Activated naive CD4-positive, alpha-beta T cell (primary cell): ENCODE measurements at places on chromosomes 5 and 9.

DNA sequence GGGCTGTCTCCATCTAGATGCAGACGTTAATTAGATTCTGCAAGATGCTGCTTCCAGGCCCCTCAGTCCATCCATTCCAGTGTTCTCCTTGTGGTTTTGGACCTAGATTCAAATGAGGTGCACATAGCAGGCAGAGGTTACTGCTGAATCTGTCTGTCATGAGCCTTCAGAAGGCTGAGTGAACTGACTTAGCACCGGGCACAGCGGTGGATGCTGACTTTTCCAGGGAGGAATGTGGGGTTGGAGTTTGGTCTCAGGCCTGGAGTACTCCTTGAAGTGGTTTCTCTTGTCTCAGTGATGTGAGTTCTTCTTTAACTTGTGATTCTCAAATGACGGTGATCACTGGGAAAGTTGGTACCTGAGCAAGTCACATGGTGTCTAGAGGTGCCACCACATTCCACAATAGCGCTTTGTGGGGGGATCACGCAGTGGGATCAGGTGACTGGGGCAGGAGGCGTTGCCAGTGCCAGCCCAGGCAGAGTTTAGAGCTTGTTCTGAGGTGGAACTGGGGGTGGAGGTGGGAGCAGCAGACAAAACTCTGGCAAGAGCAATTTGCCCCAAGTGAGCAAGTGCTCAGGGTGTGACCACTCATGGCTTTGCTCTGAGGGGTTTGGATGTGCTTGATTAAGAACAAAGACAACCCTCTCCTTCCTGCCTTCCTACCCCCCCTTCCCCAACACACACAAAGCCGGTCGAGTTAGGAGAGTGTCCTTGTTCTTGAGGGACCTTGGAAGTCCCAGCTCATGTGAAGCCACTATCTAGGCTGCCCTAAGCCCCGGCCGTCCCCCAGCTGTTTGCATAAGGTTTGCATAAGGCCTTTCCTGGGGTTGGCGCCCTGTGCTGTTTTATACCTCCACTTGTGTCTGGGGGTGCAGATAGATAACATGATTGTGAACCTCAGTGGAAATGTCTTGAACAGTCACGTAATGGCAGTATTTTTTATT is 25.1 kb downstream of the JADE2 start:
- no peak for DNase-seq

- DNase-seq: no peak
Measured at GRCh38 chr9:120348951-120349429, 231.0 kb downstream of the CDK5RAP2 start.

GRCh38 chr5:120096413-120096812 is 367.7 kb upstream of the PRR16 start:
- DNase-seq: no peak

GRCh38 chr9:98168941-98169488 is 23.4 kb downstream of the CORO2A start:
- DNase-seq: no peak

GRCh38 chr5:6766604-6767093 is 53.4 kb downstream of the TENT4A start:
- no peak for DNase-seq

- DNase-seq: no peak
Measured at GRCh38 chr5:95557841-95558240, 2.9 kb downstream of the ARSK start.

DNA sequence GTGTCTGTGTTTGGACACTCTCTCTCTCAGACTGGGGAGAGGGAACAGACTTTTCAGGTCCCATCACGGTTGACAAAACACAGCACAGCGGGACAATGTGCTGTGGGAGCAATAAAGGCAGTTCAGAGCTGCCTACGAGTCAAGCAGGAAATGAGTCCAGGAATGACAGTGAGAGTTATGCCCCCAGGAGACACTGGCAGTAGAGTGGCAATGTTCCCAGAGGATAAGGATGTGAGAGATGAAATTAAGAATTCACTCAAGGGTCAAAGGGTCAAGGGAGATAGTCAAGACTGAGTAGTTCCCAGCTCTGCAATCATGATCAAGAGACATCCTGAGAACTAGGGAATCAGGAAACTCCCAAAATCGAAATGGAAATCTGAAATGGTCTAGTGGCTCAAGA is 156.1 kb downstream of the LURAP1L start:
- no peak for DNase-seq

DNA sequence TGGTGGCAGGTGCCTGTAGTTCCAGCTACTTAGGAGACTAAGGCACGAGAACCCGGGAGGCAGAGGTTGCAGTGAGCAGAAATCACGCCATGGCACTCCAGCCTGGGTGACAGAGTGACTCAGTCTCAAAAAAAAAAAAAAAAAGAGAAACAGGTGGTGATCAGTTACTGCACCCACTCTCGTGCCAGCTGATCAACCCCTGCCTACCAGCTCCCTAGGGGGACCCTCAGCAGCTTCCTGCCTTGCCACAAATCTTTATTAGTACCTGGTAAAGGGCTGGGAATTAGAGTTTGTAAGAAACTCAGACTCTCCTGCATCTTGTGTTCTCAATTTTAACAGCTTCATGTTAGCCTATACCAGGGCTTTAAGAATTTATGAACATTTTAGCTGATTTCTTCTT is 914.9 kb downstream of the EFNA5 start:
- DNase-seq: no peak

GRCh38 chr9:4750023-4750673 is 9.1 kb upstream of the AK3 start:
- DNase-seq: no peak

DNA sequence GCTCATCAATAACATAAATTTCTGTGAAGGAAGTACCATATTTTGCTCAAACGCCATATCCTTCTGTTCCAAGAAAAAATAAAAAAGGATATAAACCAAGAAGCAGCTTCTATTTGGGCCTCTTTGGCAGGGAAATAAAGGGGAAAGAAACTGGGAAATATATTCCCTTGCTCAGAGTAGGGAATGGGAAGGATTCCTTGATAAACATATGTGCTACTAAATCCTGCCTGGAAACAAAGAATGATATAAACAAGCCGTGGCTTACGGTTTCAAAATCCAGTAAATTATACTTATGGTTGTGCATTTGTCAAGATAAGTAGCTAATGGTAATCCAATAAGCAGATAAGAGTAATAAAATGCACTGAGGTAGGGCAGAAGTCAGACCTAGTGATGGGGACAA is 481.6 kb downstream of the NTRK2 start:
- DNase-seq: no peak

DNA sequence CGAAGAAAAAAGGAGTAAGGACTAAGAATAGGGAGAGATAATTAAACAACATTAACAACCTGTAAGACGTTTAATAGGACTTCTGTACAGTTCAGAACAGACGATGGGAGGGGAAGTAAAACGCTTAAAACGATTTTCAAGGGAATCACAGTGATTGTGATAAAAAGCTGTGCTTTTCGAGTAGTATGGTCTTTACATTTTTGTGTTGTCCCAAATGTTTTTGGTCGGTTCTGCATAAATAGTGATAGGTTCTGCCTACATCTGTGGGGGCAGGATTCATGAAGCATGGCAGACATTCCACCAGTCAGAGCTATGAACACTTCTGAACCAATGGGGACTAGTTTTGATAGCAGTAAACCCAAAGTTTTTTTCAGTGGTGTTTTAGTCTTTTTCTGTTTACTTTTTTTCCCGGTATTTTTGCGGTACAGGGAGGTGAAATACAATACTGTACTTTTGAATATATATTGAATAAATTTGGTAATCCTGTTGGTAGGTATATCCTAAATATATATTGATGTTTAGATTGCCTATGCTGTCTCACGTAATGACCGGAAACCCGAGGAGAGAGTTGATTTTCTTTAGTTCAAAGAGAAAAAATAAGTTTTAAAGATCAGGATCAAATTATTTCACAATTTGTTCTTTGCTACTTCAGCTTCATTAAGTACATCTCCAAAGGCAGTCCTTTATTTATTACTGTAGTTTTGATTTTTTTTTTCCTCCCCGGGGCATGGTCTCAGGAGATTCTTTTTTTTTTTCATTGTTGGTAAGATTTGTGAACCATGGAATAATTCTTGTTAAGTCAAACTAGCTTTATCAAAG is 1.3 kb downstream of the ERBIN start:
- DNase-seq: no peak

DNA sequence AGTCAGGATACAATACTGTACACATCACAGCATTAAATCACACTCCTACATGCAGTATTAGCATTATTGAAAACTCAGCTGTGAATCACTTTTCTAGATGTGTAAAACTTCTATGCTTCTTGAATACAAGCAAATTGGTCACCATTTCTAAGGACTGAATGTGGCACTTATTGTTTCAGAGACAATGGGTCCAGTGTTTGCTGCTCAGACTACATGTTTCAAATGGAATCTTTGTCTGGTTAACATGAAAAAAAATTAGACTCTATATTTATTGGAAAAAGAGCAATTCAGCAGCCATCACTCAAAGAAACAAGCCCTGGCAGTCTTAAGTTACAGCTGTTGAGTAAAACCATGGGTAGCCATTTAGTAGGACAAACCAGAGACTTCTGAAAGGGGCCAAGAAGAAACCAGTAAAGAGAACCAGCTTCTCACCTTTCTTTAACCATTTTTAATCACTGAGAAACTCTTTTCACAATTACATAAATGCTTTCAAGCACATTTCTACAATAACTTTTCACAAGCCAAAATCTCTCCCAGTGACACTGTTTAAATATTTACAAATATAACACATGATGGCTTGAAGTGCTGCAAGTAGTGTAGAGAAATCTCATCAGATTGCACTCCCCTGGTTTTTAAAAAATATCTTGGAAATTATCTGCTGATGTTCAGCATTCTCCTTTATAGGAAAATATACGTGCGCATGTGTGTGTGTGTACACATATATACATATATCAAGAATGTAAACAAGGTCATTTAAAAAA is 35.2 kb downstream of the OR2K2 start:
- DNase-seq: no peak

DNA sequence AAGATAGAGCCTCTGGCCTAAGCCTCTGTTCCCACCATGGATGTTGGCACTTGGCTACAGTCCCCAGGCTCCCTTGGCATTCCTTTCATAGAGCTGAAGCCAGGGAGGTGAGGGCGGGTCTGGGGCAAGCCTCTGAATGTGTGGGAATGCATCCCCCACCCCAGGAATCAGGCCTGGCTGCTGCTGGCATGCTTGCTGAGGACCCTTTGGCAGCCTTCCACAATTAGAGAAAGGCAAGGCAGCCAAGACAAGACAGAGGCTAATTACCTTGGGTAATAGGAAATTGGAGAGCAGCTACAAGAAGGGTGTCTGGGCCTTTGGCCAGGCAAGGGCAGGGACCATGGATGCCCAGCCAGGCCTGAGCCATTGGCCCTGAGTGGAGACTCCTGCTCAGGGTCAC is 204.4 kb upstream of the TRIM32 start:
- no peak for DNase-seq

DNA sequence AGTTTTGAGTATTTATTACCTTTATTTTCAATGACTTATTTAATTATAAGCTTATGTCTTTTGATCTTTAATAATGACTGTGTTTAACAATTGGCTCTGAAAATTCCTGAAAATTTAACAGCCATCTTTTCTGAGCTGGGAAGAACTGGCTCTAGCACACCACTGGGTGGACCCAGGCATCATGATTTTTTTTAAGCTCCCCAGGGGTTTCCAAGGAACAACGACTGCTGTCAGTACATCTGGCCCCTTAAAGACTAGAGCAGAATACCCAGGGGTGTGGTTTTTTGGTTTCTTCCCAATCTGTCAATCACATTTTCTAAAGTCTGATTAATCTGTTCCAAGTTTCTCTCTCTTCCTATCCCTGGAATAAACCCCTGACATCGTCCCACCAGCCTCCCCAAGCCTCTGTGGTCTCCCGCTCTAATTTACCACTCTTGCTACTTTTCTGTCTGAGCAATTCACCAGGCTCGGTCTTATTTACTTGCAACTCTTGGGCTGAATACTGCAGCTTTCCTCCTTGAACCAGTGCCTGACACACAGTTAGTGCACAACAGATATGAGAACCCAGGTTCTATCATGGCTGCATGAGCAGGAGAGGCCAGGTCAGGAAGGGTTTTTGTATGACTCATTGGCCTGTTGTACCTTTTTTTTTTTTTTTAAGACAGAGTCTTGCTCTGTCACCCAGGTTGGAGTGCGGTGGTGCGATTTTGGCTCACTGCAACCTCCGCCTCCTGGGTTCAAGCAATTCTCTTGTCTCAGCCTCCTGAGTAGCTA is 321.9 kb downstream of the ZSWIM6 start:
- no peak for DNase-seq

GRCh38 chr9:127847178-127847510 is 7.3 kb downstream of the ENG start:
- no peak for DNase-seq

DNA sequence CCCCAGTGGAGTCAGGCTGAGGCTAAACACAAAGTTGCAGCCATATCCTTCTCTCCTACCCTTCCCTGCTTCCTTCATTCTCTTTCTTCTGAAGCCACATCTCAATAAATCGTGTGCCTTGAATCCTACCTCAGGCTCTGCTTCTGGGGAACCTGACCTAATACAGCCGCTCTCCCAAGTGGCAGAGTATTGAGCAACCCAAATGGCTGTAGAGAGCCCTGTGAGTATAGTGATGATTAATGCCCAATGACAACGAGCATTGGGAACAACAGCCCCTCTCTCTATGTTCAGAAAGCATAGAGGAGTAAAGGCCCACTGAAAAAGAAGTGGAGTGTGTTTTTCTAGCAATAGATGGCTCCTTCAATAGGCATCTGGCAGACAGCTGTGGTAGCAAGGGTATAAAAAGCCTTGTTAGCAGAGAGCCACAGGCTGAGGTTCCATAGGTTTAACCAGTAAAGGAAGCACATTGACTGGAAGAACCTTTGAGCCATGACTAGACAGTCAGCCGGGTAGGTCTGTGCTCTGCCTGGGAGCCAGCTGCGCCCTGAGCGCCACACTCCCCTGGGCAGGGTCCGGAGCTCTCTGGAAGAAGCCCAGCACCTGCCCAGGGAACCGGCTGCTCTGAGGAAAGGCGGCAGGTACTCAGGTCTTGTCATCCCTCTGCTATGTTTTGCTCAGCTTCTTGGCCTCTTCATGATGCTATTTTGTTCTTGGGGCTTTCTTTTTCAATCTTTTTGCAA is 22.6 kb upstream of the HSPA9 start:
- no peak for DNase-seq

- DNase-seq: no peak
Measured at GRCh38 chr5:171365351-171365750, 22.3 kb upstream of the NPM1 start.

DNA sequence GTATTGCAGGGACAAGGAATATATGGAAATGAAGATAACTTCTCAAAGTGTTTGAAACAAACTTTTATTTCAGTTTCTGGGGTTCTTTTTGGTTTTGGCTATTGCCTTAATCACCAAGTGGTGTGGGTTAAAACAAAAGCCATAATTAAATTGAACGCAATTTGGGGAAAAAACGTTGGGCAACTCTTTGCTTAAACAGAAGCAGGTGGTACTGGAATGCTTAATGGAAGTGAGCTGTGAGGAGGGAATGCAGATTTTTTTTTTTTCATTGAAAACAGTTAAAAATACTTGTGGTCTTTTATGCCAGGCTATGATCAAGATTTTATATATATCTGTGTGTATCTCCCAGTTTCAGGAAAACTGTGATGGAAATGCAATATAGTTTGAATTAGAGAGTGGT is 195.7 kb upstream of the TUT7 start:
- no peak for DNase-seq

- no peak for DNase-seq
Measured at GRCh38 chr9:109504689-109505088, 6.6 kb upstream of the PTPN3 start.

- DNase-seq: no peak
Measured at GRCh38 chr5:68446487-68446894, 230.9 kb downstream of the PIK3R1 start.
